Stimulated activated CD8-positive, alpha-beta memory T cell treated with anti-CD3 and anti-CD28 coated beads, Interleukin-7, amount 100 ng/mL, for 1 hour (primary cell): ENCODE measurements at places on chromosomes 1 and 21.

DNA sequence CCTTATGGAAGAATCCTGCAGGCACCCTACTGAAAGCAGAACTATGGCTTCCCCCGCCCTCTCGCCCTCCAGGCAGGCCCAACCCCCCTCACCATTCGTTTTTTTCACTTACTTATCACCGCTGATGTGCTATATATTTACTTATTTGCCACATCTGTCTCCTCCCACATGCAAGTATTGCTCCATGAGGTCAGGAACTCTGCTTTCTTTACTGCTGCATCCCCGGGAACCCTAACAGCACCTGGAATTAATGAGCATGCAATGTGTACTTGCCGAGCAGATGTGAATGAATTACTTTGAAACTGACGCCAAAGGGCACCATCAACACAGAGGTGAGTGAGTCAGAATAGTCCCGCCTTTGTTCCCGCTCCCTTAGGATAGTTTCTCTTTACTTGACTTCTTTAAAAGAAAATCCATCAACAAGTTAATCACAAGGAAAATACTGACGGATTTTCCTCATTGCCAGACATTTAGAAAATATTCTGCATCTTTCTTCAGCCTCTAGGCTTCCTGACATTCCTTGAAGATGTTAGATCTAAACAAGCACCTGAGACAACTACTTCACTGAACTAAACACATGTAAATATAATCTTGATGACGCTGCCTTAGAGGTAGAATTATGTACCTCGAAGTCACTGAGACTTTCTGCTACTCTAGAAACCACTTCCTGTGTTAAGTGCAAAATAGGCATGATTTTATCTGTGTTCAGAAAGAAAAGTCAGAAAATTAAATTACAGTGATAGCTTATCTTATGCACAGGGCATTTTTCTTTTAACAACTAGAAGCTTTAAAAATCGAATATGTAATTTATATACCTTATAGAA lies 17.5 kb upstream of the RAB4A start:
- no peak for DNase-seq

GRCh38 chr1:206714331-206715058 lies 29.8 kb downstream of the MAPKAPK2 start:
- DNase-seq, result no peak

DNA sequence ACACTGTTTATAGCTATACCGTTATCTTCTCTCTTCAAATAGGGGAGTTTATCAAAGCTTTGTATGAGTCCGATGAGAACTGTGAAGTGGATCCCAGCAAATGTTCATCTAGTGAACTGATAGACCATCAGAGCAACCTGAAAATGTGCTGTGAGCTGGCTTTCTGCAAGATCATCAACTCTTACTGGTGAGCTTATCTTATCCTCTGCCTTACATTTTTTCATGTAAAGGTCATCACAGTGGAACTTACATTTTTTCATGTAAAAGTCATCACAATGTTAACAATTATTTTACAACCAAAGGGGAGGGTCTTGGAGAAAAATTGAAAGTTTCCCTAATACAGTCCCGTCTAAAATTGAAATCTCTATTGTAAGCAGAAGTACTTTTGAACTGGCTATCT lies 45.2 kb downstream of the CLEC20A start:
- no peak for DNase-seq

DNA sequence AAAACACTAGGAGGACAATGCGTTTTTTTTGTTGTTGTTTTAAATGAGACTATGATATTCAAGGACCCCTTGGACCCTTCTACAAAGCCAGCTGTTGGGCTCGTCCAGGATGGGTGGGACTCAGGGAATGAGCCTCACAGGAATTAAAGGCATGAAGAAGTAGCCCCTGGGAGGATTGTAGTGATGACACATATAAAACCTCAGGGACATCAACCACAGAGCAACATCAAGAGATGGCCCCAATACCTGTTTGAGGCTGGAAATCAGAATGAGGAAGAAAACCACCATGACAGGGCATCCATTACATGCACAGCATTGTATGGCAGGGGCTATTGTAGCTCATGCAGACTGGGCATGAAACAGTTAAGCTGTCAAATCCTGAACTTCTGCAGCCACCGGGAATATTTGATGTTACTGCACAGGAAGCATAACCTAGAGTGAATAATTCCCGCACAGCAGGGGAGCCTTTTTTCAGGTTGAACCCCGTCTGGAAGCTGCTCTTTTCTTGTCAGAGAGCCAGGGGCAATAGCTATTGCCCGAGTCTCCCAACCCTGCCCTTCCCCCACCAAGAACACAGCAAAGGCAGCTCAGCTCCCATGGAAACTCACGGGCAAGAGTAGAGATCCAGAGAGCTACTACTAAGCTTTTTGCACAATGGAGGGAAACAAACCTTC lies 140.2 kb upstream of the FGGY start:
- DNase-seq, result no peak

- no peak for DNase-seq
Measured at GRCh38 chr1:204478172-204478899, 16.3 kb downstream of the PIK3C2B start.

DNA sequence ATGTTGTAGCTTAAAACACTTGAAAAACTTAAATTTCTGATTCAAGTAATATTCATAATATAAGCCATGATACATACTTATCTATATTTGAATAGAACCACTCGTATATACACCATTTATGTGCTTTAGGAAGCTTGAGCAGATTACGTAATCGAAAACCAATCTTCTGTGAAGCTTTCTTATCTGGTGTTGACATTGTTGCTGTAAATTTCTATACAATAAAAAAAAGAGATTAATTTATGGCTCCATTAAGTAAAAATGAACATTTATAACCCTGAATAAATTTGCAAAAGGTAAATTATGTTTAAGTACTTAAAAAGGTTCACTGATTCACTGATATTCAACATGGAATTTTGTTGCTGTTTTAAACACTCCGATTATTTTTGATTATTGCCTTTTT lies 21.4 kb downstream of the LIN9 start:
- no peak for DNase-seq

- no peak for DNase-seq
Measured at GRCh38 chr1:31289021-31289420, 7.6 kb downstream of the SNRNP40 start.

- no peak for DNase-seq
Measured at GRCh38 chr1:88731475-88732269, 47.6 kb downstream of the PKN2 start.

- no peak for DNase-seq
Measured at GRCh38 chr21:43802713-43803313, 13.4 kb downstream of the RRP1 start.

DNA sequence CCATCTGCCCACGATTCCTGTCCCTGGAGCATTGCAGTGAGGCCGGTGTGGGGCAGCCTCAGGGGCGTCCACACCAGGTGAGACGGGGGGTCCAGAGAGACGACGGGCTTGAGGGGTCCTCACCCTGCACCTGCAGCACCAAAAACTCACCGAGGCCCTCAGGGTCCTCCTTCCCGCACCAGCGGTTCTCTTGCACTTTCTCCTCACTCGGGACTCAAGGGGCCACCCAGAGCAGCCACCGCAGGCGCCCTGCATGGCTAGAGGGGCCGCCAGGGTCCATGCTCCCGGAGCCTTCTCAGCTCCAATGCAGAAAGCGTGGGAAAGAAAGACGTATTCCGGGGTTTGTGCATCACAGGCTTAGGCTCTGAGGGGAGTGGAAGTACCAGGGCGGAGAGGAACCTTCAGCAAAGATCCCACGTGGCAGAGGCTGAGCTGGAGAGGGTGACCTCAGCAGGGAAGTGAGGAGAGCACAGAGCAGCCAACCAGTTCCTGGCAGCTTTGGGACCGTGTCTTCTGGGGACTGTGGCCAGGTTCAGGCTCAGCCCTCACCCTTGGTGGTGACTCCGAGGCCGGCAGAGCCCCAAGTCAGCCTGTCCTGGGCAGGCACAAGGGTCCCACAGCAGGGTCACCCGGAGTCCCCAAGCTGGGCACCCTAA lies 19.5 kb upstream of the COL6A2 start:
- no peak for DNase-seq

GRCh38 chr1:235657269-235657668 lies 7.7 kb upstream of the GNG4 start:
- DNase-seq, result no peak

GRCh38 chr1:41450747-41451285 lies 33.7 kb downstream of the EDN2 start:
- DNase-seq, result no peak

DNA sequence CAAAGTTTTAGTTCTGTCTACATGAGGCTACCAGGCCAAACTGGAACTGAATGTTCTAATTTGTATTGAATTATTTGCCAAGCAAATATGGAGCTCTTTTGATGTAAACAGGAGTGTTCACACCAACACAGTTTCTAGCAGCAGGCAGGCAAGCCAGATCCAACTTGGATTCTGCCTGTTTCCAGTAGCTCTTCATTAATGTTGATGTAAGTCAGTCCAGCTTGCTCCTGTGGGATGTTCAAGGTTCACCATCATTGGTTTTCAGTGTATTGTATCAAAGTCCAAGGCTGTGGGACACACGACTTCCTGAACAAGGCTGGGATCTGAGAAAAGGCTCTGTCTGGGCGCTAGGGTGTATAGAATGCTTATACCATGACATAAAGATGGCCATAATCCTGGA lies 68.1 kb downstream of the PAPPA2 start:
- no peak for DNase-seq

GRCh38 chr21:26877018-26877417 lies 31.8 kb upstream of the ADAMTS1 start:
- no peak for DNase-seq

GRCh38 chr1:195243492-195243891 lies 1364.7 kb downstream of the KCNT2 start:
- no peak for DNase-seq

DNA sequence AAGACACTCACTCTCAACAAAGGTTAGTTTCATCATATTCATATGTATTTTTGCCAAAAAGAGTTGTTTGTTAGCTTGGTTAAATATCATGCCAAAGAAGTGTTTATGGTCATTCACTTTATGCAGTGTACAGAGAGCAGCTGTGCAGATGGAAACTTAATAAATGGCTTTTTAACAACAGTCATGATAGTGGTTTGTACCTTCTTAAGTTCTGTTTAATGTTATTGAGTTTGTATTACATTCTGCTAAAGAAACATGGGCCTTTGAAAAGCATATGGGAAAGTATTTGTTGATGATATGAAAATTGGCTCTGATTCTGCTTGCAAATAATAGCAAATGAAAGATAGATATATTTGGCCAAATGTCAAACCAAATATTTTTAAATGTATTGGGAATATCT lies 607.3 kb downstream of the NCAM2 start:
- no peak for DNase-seq

DNA sequence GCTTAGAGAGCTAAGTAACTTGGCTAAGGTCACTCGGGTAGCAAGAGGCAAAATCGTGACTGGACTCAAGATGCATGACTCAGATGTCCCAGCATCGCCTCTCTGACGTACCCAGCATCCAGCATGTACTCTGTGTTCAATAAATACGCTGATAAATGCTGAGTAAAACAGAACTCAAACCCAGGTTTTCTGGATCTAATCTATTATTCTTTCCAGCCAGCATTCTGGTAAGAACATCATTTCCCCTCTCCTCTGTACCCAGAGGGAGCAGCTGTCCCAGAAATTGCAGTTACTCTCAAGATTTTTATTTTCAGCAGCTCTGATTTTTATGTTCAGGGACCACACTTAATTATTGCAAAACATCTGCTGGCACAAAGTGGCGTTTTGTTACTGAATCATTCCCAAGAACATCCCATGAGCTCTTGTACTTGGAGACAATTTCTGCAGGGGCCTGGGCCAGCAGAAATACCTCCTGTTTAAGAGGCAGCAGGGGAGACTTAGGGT lies 249.0 kb downstream of the PRDM2 start:
- no peak for DNase-seq

DNA sequence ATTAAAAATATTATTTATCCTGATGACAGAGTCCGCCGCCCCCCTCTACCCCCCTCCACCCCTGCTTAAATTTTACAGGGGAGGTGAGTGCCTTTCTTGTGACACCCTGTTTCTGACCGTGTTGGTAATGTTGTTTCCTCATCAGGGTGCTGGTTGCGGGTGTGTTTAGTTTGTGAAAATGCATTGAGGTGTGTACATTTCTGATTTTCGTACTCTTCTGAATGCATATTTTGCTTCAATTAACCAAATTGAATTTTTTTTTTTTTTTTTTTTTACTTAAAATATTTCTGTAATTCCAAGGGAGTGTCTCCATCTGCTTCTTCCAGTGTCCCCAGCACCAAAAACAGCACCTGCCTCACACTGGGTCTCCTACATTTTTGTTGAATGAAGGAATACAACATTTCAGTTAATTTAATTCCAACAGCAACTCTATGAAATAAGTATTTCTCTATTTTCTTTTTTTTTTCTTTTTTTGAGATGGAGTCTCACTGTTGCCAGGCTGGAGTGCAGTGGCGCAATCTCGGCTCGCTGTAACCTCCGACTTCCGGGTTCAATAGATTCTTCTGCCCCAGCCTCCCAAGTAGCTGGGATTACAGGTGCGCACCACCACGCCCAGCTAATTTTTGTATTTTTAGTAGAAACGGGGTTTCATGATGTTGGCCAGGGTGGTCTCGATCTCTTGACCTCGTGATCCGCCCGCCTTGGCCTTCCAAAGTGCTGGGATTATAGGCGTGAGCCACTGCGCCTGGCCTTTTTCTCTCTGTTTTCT lies 5.6 kb upstream of the SLC2A1 start:
- DNase-seq, result no peak

- DNase-seq, result no peak
Measured at GRCh38 chr1:230937371-230937770, 41.3 kb downstream of the TTC13 start.

DNA sequence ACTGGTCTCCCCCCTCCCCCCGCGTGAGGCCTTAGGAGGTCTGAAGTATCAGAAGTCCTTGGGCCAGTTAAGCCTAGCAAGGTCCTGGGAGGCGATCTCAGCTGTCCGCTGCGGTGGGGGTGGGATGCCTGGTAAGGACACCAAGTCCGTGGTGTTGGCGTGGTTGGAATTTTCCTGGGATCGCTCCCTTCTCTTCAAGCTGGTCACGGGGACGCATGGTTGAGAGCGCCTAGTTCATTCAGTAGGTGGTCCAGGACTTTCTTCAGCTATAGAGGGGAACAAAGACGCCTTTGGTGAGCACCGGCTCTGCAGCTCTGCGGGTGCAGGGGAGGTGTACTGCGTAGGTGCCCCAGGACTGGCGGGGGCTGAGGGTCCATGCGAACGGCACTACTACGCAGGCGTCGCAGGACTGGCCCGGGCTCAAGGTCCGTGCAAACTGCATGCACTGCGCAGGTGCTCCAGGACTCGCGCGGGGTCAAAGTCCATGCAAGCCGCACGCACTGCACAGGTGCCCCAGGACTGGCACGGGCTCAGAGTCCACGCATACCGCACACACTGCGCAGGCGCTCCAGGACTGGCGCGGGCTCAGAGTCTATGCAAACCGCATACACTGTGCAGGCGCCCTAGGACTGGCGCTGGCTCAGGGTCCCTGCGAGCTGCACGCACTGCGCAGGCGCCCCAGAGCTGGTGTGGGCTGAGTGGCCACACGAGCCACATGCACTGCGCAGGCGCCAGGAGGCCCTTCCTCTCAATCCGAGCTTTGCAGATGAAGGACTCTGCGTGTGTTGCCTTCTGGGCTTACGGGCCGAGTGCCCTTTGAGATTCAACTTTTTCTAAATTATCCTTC lies 36.6 kb upstream of the HMGN1 start:
- DNase-seq, result peak; percentile 14

DNA sequence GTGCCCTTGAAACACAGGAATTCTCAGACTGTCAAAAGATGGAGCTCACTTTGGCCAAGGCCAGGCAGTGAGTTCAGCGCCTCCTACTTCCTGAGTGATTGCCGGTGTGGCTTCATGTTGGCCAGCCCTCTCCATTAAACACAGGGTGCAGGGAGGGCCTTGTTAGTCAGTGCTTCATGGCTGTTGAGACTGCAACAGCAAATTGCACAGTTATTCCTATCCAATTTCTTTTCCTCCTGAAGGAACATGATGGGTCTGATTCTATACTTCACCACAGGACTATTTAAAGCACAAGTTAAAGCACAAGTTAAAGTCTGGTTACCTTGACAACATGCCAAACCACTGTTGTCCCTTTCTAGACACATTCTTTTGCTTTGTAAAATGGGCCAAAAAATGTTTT lies 156.6 kb downstream of the SIPA1L2 start:
- no peak for DNase-seq
